Uterus (tissue), 4 donors: ENCODE measurements at places on chromosomes 5 and 9. TPM values are rescaled to one million over a fixed set of nuclear protein-coding genes. Genes with fewer than 3 reads are reported as not detected.

The COL15A1 gene
- 38.7 TPM for total RNA-seq

The ECSCR gene
- total RNA-seq, result 59.4 TPM

The BHMT gene
- total RNA-seq, result not detected

The UBE2QL1 gene
- not detected for total RNA-seq

The NMUR2 gene
- total RNA-seq, result not detected

The PTPRD gene
- total RNA-seq, result 49.0 TPM

The CDH12 gene
- total RNA-seq, result 0.37 TPM

The MARCOL gene
- total RNA-seq, result not detected

The OGN gene
- total RNA-seq, result 302 TPM

The CDH9 gene
- total RNA-seq, result not detected

The ANKRD18B gene
- not detected for total RNA-seq

The MZB1 gene
- total RNA-seq, result not detected

The TMCO6 gene
- 6.2 TPM for total RNA-seq

The FBLL1 gene
- total RNA-seq, result 0.83 TPM

The NOXA1 gene
- total RNA-seq, result 13.3 TPM

The FOXE1 gene
- total RNA-seq, result not detected

The OR1J2 gene
- not detected for total RNA-seq

The MARCHF3 gene
- total RNA-seq, result 8.8 TPM

The PHF24 gene
- 0.85 TPM for total RNA-seq

The PTBP3 gene
- total RNA-seq, result 42.1 TPM

The CCNO gene
- total RNA-seq, result not detected

The HAVCR1 gene
- not detected for total RNA-seq

The BTNL3 gene
- total RNA-seq, result not detected

The CD14 gene
- total RNA-seq, result 42.0 TPM

The FRMD3 gene
- total RNA-seq, result 3.9 TPM

The DAB2IP gene
- total RNA-seq, result 40.6 TPM

The PBX3 gene
- 5.1 TPM for total RNA-seq

The NEURL1B gene
- 90.0 TPM for total RNA-seq

The CFAP77 gene
- total RNA-seq, result not detected

The BTNL8 gene
- 2.9 TPM for total RNA-seq

The TTC33 gene
- 27.3 TPM for total RNA-seq

The WHRN gene
- total RNA-seq, result 32.3 TPM

The DBH gene
- total RNA-seq, result 1.3 TPM

The PTGDS gene
- total RNA-seq, result 61.7 TPM

The SH2D3C gene
- total RNA-seq, result 22.9 TPM

The HSD17B3 gene
- total RNA-seq, result not detected

The LSM11 gene
- total RNA-seq, result 7.9 TPM

The OSMR gene
- 27.2 TPM for total RNA-seq

The ADAMTS19 gene
- 46.9 TPM for total RNA-seq

The C5orf58 gene
- total RNA-seq, result not detected

The WNK2 gene
- 6.2 TPM for total RNA-seq

The IRF1 gene
- 110 TPM for total RNA-seq

The GABRA6 gene
- total RNA-seq, result not detected

The GABRA1 gene
- total RNA-seq, result not detected

The GFI1B gene
- total RNA-seq, result 0.14 TPM
